AG09309 (cell line): ENCODE measurements at places on chromosomes 6 and 20.
A peak's percentile ranks its signal among the peaks of the same experiment; 100 is the strongest.

DNA sequence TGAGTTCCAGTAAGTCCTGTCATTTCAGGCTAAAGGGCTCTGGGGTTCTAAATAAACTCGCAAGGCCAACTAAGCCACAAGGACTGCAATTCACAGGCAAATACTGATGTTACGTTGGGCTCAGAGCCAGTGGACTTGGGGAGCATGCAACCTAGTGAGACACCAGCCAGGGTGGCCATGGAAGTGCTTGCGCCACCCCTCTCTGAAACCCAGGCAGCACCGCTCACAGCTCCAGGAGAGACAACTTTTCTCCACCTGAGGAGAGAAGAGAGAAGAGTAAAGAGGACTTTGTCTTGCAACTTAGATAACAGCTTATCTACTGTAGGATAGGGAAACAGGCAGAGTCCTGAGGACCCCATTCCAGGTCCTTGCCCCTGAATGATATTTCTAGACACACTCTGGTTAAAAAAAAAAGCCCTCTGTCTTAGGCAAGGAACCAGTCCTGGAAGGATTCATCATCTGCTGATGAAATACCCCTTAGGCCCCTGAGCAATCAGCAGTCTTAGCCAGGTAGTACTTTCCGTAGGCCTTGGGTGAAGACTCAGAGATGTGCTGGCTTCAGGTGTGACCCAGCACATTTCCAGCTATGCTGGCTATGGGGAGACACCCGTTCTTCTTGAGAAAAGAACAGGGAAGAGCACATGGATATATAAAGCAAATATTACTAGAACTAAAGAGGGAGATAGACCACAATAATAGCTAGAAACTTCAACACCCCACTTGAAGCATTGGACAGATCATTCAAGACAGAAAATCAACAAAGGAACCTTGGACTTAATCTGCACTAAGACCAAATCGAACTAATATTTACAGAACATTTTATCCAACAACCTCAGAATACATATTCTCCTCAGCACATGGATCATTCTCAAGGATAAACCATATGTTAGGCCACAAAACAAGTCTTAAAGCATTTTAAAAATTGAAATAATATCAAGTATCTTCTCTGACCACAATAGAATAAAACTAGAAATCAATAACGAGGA, 31.5 kb upstream of the TBC1D32 start:
- DNase-seq = no peak

- no peak for DNase-seq
Measured at GRCh38 chr6:14109411-14109826, 8.2 kb upstream of the CD83 start.

DNA sequence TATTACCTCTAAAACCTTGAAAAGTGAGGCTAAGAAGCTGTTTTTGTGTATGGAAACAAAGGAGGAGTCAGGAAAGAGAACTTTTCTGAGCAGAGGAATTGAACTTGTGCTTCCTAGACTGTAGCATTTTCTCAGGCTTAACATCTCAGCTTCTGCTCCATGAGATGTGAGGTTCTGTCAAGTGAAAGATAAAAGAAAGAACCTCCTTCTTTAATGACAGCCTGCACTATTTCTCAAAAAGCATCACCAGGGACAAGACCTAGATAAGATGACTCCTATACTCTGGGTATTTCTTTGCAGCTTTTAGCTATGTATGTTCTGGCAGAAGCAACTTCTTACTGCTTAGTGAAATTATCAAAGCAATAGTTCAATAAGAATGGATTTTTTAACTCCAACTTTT, 87.6 kb upstream of the KCNQ5 start:
- DNase-seq = no peak

DNA sequence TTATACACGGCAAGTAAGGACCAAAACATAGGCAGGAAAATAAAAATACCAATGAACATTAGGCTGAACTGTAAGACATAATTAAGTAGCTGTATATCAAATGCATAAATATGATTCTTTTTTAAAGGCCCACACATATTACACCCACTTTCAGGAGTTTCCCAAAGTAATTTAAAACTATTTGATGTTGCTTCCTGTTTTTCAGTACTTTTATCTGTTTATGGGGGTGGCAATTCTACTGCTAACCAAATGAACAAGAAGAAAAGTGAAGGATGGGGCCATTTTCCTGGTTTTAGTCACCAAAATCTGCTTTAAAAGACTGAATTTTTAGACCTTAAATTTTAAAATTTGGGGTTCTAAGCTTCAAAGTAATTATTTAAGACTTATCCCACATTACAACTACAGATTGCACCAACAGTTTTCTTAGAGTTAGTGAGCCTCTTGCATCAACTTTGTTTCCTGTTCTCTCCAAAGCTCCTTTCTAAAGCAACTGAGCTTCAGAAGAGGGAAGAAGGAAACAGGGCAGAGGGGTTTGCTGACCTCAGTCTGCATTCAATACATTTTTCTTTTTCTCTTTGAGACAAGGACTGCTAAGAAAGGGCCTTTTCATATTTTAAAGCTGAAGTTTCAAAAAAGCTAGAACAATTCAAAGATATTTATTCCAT, 191.0 kb downstream of the BACH2 start:
- DNase-seq = no peak

DNA sequence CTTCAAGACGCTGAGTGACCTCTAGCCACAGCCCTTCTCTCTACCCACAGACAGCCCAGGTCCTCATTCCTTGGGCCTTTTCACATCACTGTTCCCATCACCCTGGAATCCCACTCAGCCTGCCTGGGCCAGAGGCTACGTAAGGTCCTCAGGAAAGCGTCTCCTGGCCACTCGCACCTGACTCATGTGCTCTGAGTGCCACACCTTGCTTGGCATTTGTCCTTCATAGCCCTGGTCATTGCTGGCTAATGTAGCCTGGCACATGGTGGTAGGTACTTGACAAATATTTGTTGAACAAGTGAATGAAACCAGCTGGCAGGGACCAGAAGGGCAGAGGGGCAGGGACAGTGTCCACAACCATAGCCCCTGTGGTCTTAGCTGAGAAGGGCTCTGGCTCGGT, 50.6 kb upstream of the FANCE start:
- DNase-seq = no peak

- DNase-seq = no peak
Measured at GRCh38 chr6:150087336-150087735, 18.4 kb upstream of the ULBP3 start.

- peak; percentile 34 for DNase-seq
Measured at GRCh38 chr6:20404641-20405032, 3.0 kb downstream of the E2F3 start.

- no peak for DNase-seq
Measured at GRCh38 chr6:37104824-37105147, 65.2 kb upstream of the PIM1 start.
